T-helper 1 cell (primary cell): ENCODE measurements at places on chromosomes 5 and 9.

- peak; percentile 92 for DNase-seq
Observed at GRCh38 chr5:175652741-175653663, 4.9 kb upstream of the HRH2 start.

GRCh38 chr5:39740404-39740803 is 315.6 kb upstream of the DAB2 start:
- no peak for DNase-seq

DNA sequence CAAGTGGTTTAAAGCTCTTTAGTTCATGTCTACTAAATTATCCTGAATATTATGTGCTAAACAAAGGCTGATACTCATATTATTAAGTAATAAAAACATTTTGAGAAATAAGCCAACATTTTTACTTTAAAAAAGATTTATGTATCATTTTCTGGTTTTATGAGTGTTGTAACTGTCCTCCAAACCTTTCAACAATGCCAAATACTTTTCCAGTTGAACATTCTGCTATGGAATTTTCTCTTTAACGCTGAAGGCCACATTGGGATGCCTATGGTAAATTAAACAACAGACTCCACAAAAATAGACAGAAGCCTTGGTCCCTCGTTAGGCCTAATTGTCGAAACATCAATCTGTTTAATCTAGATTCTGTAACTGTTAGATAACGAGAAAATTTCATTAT is 131.3 kb downstream of the GLIS3 start:
- DNase-seq, result no peak

DNA sequence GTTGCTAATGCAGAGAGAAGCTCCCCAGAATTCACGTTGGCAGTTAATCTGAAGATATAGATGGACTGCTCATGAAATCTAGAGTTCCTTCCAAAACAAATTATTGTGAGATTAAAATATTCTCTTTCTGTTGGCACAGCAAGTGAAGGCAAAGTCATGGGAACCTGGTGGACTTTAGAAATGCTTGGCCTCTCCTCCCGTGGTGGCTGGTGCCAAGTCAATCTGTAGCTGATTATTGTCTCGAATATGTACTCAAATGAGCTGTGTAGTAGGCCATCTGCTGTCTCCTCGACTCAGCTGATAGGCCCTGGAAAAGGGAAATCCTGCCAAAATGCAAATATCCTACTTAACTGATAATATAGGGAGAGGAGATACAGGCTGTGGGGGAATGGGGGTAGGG is 69.3 kb downstream of the DAPK1 start:
- no peak for DNase-seq

DNA sequence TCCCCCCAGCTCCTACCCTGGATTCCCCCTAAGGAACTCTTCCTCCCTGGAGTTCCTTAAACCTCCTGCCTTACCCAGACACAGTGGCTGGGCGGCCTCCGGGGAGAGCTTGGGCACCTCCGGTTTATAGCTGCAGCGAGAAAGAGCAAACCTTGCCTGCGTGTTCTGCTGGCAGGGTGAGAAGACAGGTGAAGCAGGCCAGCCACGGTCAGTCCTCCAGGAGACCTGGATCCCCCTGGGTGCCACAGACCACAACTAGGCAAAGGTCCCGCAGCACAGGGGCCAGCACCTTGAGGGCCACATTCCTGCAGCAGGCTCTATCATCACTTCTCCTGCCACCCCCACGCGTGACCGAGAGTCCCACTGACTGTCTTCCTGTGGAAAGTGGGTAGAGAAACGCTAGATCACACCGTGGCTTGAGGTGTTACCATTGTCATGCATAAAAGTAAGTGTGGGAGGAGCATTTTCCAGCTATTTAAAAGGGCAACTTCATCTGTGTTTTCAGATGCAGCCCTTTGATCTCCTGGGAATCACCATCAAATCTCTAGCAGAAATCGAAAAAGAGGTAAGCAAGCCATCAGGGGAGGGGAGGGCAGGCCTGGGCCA is 130.2 kb upstream of the LMX1B start:
- no peak for DNase-seq

GRCh38 chr9:102072059-102072764 is 333.8 kb upstream of the GRIN3A start:
- no peak for DNase-seq

DNA sequence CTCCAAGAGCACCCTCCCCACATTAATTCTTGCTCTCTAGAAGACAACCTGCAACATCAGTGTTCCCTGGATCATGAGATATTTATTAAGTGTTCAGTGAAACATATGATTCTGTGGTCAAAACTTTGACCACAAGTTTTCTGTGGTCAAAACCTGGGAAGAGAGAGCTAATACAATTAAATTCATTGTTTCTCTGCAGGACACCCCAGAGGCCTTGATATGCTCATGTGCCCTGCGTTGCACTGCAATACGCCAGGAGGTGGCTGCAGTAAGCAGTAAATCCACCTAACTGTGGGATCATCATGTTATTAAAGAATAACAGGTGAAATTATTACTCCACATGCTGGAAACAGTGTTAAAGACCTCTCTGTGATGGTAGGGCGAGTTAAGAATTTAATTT is 109.3 kb upstream of the SPDL1 start:
- no peak for DNase-seq

DNA sequence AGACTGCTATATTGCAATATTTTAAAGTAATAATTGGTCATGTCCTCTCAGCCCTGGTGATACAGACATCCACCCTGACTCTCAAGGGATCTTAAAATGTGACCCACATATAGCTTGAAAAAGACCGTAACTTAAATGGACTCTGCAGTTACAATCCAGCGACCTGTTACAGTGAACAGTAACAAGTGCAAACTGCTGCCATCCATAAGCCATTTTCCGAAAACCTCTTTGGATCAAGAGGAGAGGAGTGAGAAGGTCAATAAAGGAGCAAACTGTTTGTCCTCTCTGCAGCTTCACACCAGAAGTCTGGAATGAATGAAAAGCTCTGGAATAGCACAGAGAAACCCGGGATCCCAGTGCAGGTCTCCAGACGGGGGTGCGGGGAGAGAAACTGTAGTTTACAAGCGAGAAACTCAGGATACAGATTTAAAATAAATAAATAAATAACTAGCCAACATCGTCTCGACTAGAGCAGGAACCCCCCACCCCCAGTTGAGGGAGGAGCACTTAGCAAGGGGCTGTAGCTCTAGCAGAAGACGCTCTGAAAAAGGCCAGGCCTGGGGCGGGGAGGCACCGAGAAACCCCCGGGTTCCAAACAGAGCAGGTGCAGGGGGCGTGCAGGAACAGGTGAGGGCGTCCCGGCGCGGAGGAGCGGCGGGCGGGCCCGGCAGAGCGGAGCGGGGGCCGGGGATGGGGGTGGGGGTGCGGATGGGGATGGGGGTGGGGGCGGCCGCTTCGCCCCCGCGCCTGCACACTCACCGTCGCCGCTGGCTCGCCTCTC is 572 bp downstream of the ZDHHC21 start:
- no peak for DNase-seq

- DNase-seq, result no peak
Observed at GRCh38 chr9:34338665-34339385, 9.5 kb downstream of the NUDT2 start.

DNA sequence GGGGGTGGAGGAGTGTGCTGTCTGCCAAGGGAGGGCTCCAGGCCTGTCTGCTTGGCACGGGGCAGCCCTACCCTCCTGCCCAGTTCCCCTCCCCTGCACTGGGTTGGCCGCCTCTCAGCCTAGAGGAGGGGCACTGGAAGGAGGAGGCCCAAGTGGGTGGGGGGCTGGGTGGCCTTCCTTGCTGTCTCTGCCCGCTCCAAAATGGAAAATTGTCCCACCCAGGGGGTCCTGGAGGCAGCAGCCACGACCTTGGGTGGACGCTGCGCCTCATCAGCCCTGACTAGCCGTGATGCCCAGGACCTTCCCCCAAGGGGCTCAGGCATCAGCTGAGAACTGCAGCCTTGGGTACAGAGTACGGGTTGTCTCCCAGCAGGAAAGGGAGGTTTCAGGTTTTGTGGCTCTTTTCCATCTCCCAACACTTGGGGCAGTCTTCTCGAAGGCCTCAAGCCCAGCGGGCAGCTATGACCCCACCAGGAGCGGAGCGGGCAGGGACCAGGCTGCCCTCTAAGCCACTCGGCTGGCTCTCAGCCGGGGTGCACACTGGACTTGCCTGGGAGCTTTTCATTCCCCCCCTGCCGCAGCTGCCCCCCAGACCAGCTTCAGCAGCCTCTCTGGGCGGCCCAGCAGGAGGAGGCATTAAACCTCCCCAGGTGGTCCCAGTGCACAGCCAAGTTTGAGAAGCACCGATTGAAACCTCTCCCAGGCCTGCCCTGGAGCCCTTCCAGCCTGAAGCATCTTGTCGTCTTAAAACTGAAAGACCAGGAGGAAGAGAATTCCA is 20.6 kb downstream of the NTNG2 start:
- no peak for DNase-seq

GRCh38 chr5:68968429-68968828 is 125.4 kb upstream of the SLC30A5 start:
- no peak for DNase-seq

- DNase-seq, result no peak
Observed at GRCh38 chr9:116336133-116336862, 182.7 kb downstream of the PAPPA start.

- DNase-seq, result no peak
Observed at GRCh38 chr5:159452480-159453167, 122.3 kb upstream of the IL12B start.

- DNase-seq, result no peak
Observed at GRCh38 chr5:112681481-112681908, 56.2 kb upstream of the APC start.

- no peak for DNase-seq
Observed at GRCh38 chr5:135335031-135335828, 63.8 kb downstream of the MACROH2A1 start.

DNA sequence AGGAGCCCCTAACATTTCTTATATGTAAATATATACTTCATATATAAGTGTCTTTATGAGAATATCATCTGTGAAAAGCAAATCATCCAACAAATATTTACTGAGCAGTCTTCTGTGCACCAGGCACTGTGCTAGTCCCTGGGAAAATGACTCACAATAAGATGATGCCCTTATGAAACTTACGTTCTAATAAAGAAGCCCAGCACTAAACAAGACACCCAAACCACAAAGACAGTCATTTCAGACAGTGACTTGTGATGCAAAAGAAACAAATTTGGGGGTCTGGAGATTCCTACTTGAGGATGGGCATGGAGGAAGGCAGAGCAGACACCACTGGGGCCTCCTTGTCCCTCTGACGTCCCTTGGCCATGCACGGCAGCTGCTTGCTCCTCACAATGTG is 30.6 kb upstream of the PPP1R2B start:
- DNase-seq, result no peak

DNA sequence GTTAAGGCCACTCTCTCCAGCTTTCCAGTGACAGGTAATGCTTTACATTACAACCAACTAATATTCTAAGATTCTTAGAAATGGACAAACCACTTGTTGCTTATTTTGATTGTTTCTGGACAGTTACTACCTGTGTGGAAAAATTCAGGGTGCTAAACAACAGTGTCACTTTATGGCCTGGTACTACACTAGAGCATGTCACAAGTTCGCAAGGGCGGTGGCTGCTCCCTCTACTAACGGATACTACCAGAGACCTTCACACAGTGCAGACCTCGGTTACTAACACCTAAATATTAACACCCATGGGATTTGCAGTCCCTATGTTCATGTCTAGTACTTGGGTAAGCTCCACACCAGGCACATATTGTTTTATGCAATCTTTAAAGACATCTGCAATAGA is 13.4 kb downstream of the HMGXB3 start:
- no peak for DNase-seq

- DNase-seq, result no peak
Observed at GRCh38 chr5:147669169-147669869, 113.2 kb downstream of the JAKMIP2 start.

DNA sequence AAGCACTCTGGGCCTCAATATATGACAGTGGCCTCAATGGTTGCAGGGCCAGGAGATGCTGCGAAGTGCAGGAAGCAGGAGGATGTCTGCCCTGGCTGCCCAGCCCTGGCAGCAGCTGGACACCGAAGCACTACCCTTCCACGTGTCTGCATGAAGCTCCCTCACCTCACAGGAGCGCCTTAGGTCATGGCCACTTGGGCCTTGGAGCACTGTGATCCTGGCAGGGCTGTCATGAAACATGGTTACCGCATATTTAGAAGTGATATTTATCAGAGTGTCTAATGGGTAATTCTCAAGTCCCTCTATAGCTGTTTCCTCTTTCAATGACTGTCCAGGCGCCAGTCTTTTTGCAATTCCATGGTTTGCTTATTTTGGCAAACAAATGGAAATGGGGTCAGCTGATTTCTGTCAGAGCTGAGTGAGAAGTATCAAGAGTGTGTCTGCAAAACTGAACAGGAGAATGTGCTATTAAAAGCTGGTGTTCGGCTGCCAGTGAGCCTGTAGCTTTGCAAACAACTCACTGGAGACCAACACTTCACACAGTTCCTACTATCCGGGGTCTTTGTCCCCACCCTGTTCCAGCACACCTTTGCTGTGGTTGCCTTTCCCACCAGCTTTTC is 285.9 kb downstream of the KIF4B start:
- DNase-seq, result no peak

GRCh38 chr5:149037817-149038216 is 25.0 kb downstream of the SH3TC2 start:
- DNase-seq, result no peak

- no peak for DNase-seq
Observed at GRCh38 chr9:38232895-38233294, 159.6 kb upstream of the ALDH1B1 start.

GRCh38 chr9:129386812-129387177 is 208.7 kb upstream of the IER5L start:
- no peak for DNase-seq

GRCh38 chr5:142717582-142718215 is 31.8 kb upstream of the FGF1 start:
- no peak for DNase-seq

DNA sequence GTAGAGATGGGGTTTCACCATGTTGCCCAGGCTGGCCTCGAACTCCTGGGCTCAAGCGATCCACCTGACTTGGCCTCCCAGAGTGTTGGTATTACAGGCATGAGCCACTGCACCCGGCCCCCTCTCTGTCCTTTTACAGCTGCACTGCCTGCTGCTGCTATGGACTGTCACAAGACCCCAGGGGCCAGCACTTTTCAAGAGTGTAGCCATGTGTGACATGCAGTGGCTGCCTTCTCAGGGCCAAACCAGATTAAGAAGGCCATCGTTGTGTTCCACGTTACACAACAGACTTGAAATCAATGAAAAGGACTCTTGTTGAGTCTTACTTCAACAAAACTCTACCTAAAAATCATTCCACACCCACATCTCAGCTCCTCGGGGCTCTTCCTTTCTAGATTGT is 78.9 kb upstream of the ICE1 start:
- no peak for DNase-seq

DNA sequence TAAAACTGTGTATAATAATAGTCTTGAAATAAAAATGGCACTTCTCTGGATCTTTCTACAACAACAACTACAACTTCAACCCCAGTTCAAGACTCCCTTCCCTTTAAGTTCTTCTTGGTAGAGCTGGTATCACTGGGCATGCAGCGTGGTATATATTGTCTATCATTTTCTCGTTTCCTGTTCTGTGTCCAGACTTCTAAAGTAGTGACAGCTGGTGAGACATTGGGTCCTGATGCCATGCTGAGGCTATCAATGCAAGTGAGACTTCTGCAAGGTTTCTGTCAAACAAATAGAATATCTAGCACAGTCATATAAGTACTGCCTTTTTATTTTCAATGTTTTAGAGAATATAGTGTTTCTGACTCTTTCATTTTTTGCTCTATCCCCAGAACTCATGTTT is 123.0 kb upstream of the GRIN3A start:
- no peak for DNase-seq
